Uterine smooth muscle cell (primary cell): ENCODE measurements at places on chromosomes 12 and 14. TPM values are rescaled to one million over a fixed set of nuclear protein-coding genes. Genes with fewer than 3 reads are reported as not detected.

Gene NPFF
- not detected in 2 replicates for total RNA-seq

Gene PPTC7
- 10.9 and 12.4 TPM in 2 replicates for total RNA-seq

Gene CLEC4C
- total RNA-seq, result not detected in 2 replicates

Gene CLEC1B
- total RNA-seq, result not detected in 2 replicates

Gene CYP27B1
- under 0.01 and 0.55 TPM in 2 replicates for total RNA-seq

Gene KRT79
- total RNA-seq, result not detected in 2 replicates

Gene GLT8D2
- total RNA-seq, result 19.0 and 36.7 TPM in 2 replicates

Gene P2RX2
- total RNA-seq, result not detected in 2 replicates

Gene SLC25A21
- 2.9 and 17.3 TPM in 2 replicates for total RNA-seq

Gene ACOT4
- 0.22 and 1.00 TPM in 2 replicates for total RNA-seq

Gene HCAR3
- not detected in 2 replicates for total RNA-seq

Gene CLEC2B
- 13.9 and 15.0 TPM in 2 replicates for total RNA-seq

Gene DAO
- total RNA-seq, result under 0.01 TPM in 1 of 2 replicates, not detected in the other

Gene GCN1
- total RNA-seq, result 118 and 131 TPM in 2 replicates

Gene C2CD5
- 28.8 and 34.4 TPM in 2 replicates for total RNA-seq

Gene MGST1
- total RNA-seq, result 88.5 and 105 TPM in 2 replicates

Gene NCKAP5L
- total RNA-seq, result 14.3 and 24.4 TPM in 2 replicates
